Endothelial cell (in vitro differentiated cells): ENCODE measurements at places on chromosomes 11 and 22. TPM values are rescaled to one million over a fixed set of nuclear protein-coding genes. Genes with fewer than 3 reads are reported as not detected.

DNA sequence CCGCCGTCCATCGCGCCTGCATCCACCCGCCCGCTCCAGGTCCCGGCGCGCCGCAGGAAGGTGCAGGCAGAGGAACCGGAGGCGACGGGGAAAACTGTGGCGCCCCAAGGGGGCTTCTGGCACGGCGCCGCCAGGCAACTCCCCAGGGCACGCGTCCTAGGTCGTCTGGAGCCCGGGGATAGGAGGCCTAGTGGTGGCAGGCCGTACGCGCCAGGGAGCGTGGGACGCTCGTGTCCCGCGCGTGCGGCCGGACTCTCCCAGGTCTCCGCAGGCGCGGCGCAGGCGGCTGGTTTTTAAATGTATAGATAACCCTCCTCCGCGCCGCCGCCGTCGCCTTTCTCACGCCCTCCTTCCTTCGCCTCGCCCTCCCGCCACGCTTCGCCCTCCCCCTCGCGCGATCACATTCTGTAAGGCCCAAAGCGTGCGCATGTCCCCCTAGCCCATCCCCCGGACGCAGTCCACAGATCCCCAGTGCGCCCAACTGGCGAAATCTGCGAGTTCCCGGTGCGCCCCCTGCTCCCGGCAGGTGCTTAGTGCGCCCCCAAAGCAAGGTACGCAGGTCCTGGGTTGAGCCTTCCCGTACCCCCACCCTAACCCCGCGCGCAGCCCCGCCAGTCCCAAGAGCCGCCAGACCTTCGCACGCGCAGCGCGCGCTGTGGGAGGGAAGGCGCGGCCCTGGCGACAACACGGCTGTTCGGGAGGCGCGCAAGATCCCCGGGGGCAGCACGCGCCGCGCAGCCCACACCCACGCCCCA lies at the start of gene ASCL2:
TSS of gene ASCL2 (minus strand) at position 267 of the 755 bp plus-strand sequence. CDS start at position 11, 256 bp downstream.
- peak; percentile 4 for DNase-seq

GRCh38 chr22:26466196-26466595 lies 17.4 kb downstream of the HPS4 start:
- DNase-seq = no peak

DNA sequence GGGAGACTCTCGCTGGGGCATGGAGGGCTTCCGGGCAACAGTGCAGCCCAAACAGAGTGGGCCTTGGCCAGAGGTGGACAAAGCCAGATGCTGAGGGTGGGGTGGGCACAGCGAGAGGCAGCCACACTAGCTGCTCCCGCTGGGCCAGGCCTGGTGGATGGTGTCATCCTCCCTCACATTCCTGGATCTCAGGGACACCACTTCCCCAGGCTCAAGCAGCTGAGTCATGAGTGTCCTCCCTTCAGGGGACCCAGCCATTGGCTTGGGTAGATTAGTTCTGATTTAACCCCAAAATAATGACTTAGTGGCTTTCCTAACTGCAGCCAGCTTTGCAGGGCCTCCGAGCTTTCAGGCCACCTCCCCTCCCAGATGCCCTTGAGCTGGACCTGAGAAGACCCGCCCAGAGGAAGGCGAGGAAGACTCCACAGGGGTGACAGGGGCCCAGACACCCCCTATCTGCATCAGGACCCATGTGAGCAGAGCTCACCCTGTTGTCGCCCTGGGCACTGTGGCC lies 25.9 kb upstream of the WNT7B start:
- DNase-seq = no peak

CELSR1 gene
- 7.7 TPM for total RNA-seq

SCUBE2 gene
- 2.4 TPM for total RNA-seq

DNA sequence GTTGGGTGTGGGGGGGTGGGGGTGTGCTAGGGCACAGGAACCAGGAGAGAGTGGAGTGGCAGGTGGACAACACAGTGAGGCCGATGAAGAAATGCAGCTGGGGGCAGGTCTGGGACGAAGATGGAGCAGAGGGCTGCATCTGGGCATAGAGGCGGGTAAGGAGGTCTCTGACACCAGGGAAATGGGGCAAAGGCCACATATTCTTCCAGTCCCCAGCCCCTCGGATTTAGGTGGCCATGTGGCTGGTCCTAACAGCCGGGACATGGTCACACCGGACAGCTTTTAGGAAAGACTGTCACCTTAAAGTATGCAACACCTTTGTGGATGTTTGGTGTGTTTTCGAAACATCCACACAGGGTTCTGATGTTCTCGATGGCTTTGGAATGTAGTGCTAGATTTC lies 5.0 kb upstream of the PARVG start:
- no peak for DNase-seq

RIMBP3C gene
- 0.18 TPM for total RNA-seq

- no peak for DNase-seq
Observed at GRCh38 chr11:46597155-46597554, 3.3 kb upstream of the AMBRA1 start.

POU2AF2 gene
- total RNA-seq = not detected

GRCh38 chr11:59643390-59643789 lies 25.4 kb downstream of the PATL1 start:
- no peak for DNase-seq

- DNase-seq = no peak
Observed at GRCh38 chr22:35225010-35225409, 32.3 kb upstream of the HMGXB4 start.

- DNase-seq = no peak
Observed at GRCh38 chr11:33779849-33780528, 5.7 kb upstream of the FBXO3 start.

GRCh38 chr22:37675930-37676735 lies 697 bp downstream of the LGALS1 start:
- DNase-seq = no peak

MAPK8IP1 gene
- total RNA-seq = 3.7 TPM

DNA sequence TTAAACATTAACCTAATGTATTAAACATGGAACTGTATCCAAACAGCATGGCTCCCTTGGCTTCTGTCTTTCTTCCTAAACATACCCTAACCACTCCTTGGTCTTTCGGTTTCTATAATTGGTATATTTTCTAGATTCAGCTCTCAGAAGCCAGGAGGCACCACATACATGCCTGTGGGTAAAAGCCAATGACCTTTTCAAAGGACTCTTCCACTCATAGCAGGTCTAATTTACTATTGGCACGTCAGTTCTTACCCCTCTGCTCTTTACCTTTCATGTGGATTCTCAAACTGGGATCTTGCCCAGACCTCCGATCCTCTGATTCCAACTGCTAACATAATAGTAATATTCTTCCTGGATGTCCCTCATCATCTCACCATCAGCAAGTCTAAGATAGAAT lies 835.1 kb downstream of the NTM start:
- DNase-seq = no peak

- DNase-seq = no peak
Observed at GRCh38 chr22:50520826-50521453, 4.5 kb downstream of the SCO2 start.

SOX10 gene
- total RNA-seq = 0.08 TPM

DAGLA gene
- total RNA-seq = 3.2 TPM

MDK gene
- 553 TPM for total RNA-seq

DNA sequence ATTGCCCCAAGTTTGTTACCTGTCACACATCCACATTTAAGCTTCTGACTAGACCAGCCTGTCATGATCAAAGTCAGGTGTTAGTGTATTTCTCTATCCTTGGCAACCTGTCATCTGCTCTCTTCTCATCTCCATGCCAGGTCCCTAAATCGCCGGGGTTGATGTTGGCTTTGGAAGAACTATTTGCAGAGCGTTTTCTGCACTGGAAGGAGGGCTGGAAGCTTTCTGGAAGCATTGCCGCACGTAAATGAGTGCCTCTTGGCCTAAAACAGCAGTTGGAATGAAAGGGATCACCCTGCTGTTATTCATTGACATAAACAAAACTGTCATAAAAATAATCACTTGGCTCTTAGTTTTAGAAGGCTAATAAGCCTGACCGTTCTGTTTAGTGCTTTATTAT lies 1.4 kb downstream of the TTC12 start:
- DNase-seq = no peak

- DNase-seq = no peak
Observed at GRCh38 chr11:7694235-7694634, 12.0 kb downstream of the OVCH2 start.

FOSL1 gene
- 1.3 TPM for total RNA-seq

DNA sequence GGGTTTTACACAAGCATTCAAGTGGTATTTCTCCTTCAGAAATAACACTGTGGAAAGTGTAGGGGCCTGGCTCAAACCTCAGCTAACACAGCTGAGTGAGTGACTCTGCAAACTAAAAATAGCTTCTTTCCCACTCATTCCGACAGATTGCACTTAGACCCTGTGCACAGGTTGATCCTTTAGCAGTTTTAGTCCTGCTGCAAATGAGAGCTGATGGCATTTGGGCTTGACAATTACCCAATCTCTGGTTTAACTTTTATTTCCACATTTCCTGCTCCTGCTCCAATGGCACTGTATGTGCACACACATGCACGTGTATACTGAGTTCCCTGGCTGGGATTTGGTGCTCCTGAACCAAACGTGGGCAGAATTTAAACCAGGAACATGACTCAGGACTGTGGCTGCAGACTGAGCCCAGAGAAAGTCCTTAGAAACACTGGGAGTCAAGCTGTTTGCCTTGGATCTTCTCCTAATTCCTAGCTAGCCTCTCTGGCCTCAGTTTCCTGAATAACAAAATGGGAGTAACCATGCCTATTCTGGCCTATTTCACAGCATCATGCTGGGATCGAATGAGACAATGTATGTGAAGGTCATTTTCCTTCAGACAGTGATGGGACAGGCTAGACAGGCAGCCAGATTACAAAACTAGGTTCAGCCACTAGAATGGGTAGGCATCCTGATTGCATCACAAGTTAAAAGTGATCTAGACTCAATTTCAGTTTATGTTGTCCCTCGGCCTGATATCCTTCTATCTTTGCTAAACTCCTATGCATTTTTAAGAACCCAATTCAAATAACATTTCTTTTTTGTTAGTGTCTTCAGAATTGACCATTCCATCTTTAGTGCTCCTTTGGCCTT lies 58.2 kb downstream of the SERGEF start:
- no peak for DNase-seq

DNA sequence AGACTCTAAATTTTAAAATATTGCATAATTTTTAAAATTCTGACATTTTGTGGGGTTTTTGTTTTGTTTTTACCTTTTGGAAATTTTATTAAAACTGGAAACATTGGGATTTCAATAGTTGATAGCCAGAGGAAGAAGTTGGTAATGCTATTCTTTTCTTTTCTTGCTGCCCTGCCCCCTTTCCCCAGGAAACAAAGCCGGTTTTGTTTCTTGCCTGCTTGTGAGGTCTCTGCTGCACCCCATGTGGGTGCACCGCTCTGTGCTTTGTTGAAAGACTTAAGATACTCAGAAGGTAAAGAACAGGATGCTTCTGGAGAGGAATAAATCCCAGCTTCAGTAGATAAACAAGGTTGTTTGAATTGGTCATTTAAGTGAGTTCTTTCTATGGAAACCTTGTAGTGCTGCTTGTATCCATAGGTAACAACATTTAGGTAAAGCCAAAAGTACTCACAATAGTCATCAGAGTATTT lies 87.5 kb downstream of the YAP1 start:
- peak; percentile 9 for DNase-seq

- DNase-seq = peak; percentile 51
Observed at GRCh38 chr11:1863352-1864216, 10.7 kb downstream of the LSP1 start.

- DNase-seq = peak; percentile 46
Observed at GRCh38 chr11:58577555-58578135, 1.2 kb upstream of the ZFP91 start.

SMTNL1 gene
- total RNA-seq = 45.2 TPM

B4GALNT4 gene
- 14.9 TPM for total RNA-seq

DNA sequence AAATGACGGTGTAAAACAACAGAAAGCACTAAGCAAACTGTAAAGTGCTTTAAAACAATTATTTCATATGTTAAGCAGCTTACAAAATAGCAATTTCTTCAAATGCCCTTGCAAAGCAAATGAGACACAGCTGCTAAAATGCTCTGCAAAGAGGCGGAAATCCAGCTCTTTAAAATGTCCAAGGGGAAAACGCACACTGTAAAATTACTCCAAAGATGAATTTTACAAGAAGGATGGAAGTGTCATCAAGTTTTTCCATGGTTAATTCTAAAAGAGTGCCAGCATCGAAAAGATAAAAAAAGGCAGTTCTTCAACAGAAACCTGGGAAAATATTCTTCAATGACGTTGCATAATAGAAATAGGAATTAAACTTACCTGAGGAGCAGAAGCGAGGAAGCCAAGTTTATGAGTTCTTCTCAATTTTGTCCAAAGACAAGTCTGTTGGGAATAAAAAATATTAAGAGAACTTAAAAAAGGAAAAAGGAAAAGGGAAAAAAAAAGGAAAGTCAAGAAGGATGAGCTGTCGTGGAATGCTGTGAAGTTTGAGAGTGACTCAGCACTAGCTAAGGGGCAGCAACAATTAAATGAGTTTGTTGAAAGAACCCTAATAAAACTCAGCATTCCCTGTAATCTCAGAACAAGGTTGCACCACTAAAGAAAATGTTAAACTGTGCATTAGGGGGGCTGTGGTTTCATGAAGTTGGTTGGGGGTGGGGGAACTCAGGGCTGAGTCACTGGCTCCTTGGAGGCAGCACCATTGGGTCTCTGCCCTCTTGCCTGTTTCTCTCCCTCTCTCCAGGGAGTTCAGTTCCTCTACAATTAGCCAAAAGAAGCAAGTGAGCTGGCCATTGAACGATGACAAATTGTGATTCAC lies 64.2 kb upstream of the BLID start:
- DNase-seq = no peak

SLC25A1 gene
- total RNA-seq = 79.2 TPM

GRCh38 chr11:44885919-44886789 lies 64.5 kb downstream of the TP53I11 start:
- DNase-seq = no peak

GRCh38 chr11:72102162-72102561 lies 935 bp downstream of the LAMTOR1 start:
- no peak for DNase-seq

GRK3 gene
- 7.1 TPM for total RNA-seq

DNA sequence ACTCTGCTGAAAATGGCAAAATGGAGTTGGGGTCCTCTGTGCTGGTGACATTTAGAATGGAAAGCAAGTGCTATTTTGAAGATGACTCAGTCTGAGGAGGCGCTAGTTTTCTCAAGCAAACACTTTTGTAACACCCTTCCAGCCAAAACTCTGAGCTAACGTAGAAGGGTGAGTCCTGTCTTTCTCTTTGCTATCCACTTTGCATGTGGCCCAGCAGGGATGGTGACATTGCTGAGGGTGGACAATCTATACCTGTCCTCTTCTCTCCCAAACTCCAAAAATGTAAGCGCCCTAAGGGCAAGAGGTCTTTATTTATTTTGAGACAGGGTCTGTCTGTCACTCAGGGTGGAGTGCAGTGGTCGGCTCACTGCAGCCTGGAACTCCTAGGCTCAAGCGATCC lies 3.6 kb upstream of the KAT5 start:
- no peak for DNase-seq

- DNase-seq = no peak
Observed at GRCh38 chr11:33103836-33104235, 57.4 kb downstream of the CSTF3 start.

GRCh38 chr11:92589512-92589911 lies 364.9 kb downstream of the FAT3 start:
- DNase-seq = no peak

- no peak for DNase-seq
Observed at GRCh38 chr11:103662880-103663279, 373.6 kb upstream of the DDI1 start.

DNA sequence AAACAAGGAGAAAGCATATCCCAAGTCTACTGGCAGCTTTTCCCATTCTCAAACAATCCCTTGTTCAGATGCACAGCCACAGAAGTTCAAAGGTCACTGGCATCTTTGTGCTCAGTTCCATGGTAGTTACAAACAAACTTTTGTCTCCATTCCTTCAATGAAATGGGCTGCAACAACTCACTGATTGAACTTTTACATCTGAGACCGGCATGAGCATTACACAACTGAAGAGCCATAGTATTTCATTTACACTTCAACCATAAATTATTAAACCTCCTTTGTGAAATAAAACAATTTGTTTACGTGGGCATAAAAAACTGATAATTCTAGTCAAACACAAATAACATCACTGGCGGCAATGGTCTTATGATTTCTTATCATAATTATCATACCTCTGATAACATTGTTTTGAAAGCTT lies 67.8 kb upstream of the ARHGAP32 start:
- DNase-seq = no peak
